NCI-H1694 (cell line): ENCODE measurements at places on chromosomes 16 and 17.

- DNase-seq, result no peak
These were observed 68.1 kb downstream of the GNAO1 start for GRCh38 chr16:56259425-56259779.

- no peak for DNase-seq
These were observed 17.8 kb downstream of the OSBPL7 start for GRCh38 chr17:47803751-47804150.

GRCh38 chr17:77570565-77570898 lies 388.0 kb upstream of the TNRC6C start:
- no peak for DNase-seq

GRCh38 chr16:12170103-12171040 lies 193.8 kb downstream of the SNX29 start:
- DNase-seq, result no peak

GRCh38 chr16:67571981-67572431 lies 9.7 kb downstream of the CTCF start:
- DNase-seq, result no peak

GRCh38 chr17:13984956-13985355 lies 84.3 kb upstream of the COX10 start:
- no peak for DNase-seq

GRCh38 chr16:79869304-79870015 lies 268.9 kb upstream of the MAF start:
- no peak for DNase-seq

GRCh38 chr16:23252310-23252709 lies 49.8 kb upstream of the SCNN1B start:
- no peak for DNase-seq

GRCh38 chr17:44601973-44602372 lies 44.7 kb downstream of the FZD2 start:
- DNase-seq, result no peak

- DNase-seq, result peak; percentile 82
These were observed at the start of gene DRG2 for GRCh38 chr17:18087610-18088491. TSS of gene DRG2 (plus strand) at chr17:18087948. CDS start at chr17:18088024, 76 bp downstream.

DNA sequence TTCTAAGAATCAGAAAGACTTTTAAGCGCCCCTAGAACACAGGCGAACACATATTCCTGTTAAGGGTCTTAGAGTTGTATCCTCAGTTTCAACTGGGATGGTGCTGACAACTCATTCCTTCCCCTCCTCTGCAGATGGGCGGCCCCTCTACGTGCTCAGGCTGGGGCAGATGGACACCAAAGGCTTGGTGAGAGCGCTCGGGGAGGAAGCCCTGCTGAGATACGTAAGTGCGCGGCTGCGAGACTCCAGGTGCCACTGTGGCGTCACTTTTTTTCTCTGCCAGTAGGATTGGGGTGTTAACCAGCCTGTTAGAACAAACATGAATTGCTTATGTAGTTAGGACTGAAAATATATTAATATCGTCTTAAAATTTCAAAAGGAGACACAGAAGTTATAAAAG lies 62.7 kb downstream of the SEC14L1 start:
- DNase-seq, result no peak

DNA sequence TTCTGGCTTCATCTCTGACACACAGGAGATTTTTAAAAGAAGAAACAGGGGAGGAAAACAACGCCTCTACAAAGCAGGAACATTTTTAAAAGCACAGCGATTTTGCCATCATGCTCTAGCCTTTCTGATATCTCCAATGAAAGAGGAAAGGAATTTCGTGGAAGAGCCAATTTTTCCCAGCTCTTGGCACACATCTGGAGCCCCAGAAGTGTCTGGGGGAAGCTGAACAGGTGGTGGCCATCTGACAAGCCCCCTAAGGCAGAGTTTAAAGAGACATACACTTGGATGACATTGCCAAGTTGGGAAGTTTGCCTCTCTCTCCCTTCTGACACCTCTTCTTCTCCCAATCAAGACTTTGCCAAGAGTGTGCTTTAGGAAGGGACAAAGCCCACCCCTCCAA lies 82.1 kb downstream of the CCT6B start:
- DNase-seq, result no peak

DNA sequence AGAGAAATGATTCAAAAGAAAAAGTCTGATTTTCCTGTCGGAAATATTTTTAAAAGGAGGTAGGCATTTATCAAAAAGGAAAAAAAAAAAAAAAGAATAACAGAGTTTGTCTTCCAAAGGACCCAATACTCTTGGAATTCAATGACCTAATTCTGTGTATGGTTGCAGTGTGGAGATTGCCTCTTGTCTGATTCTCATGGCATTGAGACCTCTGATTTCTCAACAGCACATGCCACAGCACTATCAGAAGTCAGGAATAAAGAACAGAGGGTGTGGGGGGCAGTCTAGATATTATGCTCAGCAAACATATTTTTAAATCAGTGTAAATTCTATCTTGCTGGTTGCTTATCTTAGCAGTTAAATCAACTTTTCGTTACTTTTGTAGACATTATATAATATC lies 81.3 kb upstream of the SOX9 start:
- DNase-seq, result no peak

- DNase-seq, result peak; percentile 76
These were observed at the start of gene RSL1D1 for GRCh38 chr16:11851294-11852091. TSS of gene RSL1D1 (minus strand) at chr16:11851542. CDS start at chr16:11851512, 30 bp downstream.

DNA sequence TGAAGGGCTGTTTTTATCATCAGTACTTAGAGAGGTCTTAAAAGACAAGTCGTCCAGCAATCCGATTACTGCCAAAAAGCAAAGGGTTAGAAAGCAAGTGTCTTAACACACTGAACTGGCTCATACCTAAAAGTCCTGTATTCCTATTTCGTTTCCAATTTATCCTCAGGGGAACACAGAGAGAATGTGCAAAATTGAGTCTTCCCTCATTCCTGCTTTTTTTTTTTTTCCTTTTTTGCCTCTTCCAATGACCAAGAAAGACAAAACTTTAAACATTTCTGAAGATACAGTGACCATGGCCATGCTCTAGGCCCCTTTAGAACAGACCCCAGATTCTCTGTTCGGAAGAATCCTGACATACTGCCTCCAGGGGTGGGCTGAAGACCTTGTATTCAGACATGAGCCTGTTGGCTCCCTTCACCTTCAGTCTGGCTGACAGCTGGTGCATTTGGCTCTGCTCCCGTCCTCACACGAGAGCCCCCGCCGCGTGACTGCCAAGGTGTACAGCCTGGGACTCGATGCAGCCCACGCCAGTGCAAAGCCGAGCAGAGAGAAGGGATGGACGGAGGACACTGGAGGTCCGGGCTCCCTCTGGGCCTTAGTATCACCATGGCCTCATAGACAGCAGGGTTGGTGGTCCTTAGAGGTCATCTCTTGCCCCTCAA lies 47.0 kb downstream of the COTL1 start:
- peak; percentile 71 for DNase-seq

GRCh38 chr16:17560548-17560947 lies 89.8 kb upstream of the XYLT1 start:
- DNase-seq, result no peak

DNA sequence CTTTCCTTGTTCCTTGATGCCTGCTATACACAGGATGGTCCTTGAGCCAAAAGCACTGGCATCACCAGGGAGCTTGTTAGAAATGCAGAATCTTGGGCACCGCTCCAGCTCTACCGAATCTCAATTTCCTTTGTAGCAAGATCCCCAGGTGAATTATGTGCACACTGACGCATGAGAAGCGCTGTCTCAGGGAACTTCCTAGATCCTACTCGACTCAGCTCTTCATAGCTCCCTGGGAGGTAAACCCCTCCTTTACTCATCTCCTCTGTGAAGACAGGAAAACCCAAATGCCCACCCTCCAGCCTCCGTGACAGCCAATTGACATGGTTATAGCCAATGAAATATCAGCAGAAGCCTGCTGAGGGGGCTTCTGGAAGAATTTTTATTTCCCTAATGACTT lies 4.1 kb downstream of the USP31 start:
- no peak for DNase-seq

DNA sequence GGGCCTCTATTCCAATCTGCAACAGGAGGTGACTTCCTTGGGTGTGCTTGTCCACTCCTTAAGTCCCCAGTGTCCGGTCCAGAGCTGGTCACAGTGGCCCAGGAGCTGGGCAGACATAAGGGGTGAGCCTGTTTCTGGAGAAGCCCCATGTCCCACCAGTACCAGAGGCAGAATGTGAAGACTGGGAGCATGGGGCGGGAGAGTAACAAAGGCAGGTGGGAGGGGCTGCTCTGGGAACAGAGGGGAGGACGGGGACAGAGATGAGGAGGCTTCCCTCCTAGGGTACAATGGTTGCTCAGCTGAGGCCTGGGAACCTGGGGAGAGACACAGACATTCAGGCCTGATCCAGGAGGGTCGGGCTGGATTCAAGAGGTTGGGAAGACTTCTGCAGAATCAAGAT lies 323.3 kb upstream of the TNRC6C start:
- no peak for DNase-seq

- no peak for DNase-seq
These were observed 718.1 kb upstream of the SOX9 start for GRCh38 chr17:71402661-71403141.
